Activated T-helper 1 cell treated with anti-CD3 and anti-CD28 coated beads, Interleukin-12 subunit alpha, Interleukin-12 subunit beta, Interleukin-2, Interleukin-4 antibody, amounts not matched to agents 30 ng/mL and 10 ng/mL and 1 ng/mL, durations not matched to agents 14 hours and 24 hours and 36 hours (primary cell): ENCODE measurements at places on chromosomes 5 and 9. TPM values are rescaled to one million over a fixed set of nuclear protein-coding genes. Genes with fewer than 3 reads are reported as not detected.
A peak's percentile ranks its signal among the peaks of the same experiment; 100 is the strongest.

Gene TEK
- not detected in 2 replicates for total RNA-seq

Gene PLCXD3
- total RNA-seq, result not detected in 2 replicates

Gene CAVIN4
- 0.10 TPM in 1 of 2 replicates, not detected in the other for total RNA-seq

Gene ZBED3
- 0.49 and 1.0 TPM in 2 replicates for total RNA-seq

Gene RNF224
- total RNA-seq, result 0.29 TPM in 1 of 2 replicates, not detected in the other

Gene PCDHA9
- total RNA-seq, result not detected in 2 replicates

Gene MRPL50
- 16.3 and 16.6 TPM in 2 replicates for total RNA-seq

Gene JAKMIP2
- total RNA-seq, result 1.1 TPM in 2 replicates

Gene SHOC1
- total RNA-seq, result not detected in 2 replicates

Gene OR2V1
- total RNA-seq, result not detected in 2 replicates

Gene ZFYVE16
- total RNA-seq, result 9.4 and 10.3 TPM in 2 replicates

Gene UBE2B
- 98.9 and 108 TPM in 2 replicates for total RNA-seq

Gene FOXI1
- not detected in 2 replicates for total RNA-seq

DNA sequence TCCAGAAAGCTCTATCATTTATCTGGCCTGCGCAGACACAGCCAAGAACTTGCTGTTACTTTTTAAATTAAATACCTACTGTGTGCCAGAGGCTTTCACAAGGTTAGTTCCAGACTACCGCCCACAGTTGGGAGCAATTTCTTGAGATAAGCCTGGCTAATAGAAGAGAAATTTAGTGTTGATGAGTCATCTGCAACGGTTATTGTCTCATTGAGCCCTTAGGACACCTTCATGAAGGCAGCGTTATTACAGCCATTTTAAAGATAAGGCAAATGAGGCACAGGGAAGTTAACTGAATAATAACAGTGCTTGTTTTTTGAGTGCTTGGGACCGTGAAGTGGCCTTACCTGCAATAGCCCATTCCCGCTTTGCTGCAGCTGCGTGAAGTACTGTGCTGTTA, 292.9 kb upstream of the MSX2 start:
- no peaks in the 10 kb centered on the region for H3K36me3 ChIP-seq
- no peak for DNase-seq
- no peaks in the 10 kb centered on the region for H3K4me1 ChIP-seq

GRCh38 chr5:146539973-146540372, 24.0 kb upstream of the GPR151 start:
- no peaks in the 10 kb centered on the region for H3K4me1 ChIP-seq
- H3K36me3 ChIP-seq, result no peaks in the 10 kb centered on the region
- no peak overlapping the region for H3K4me3 ChIP-seq
- H3K27ac ChIP-seq, result no peak overlapping the region

DNA sequence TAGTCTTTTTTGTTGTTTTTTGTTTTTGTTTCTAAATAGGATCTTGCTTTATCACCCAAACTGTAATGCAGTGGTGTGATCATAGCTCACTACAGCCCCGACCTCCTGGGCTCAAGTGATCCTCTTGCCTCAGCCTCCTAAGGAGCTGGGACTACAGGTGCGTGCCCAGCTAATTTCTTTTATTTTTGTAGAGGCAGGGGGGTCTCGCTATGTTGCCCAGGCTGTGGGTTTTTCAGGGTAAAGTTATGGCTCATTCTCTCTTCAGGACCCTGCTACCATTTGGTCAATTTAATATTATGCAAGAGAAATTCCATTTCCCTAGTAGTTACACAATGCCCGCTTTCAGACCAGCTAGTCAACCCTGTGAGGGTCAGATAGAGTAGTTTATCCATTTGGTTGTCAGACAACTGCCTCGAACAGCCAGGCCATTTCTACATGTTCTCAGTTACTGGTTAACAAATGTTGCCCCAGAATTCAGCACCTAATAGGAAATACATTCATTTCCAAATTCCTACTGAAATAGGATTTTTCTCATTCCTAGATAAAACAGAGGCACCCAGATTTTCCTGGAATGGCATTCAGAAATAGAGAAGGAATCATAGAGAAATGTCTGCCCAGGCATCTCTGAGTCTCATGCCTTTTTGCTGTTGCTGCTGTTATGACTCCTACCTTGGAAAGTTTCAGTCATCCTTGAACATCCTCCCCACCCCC, 6.4 kb upstream of the GLIS3 start:
- no peak for DNase-seq
- H3K4me3 ChIP-seq, result peak overlapping the region; percentile 40
- H3K36me3 ChIP-seq, result no peaks in the 10 kb centered on the region
- H3K4me1 ChIP-seq, result peaks cover 58% of the 10 kb centered on the region

DNA sequence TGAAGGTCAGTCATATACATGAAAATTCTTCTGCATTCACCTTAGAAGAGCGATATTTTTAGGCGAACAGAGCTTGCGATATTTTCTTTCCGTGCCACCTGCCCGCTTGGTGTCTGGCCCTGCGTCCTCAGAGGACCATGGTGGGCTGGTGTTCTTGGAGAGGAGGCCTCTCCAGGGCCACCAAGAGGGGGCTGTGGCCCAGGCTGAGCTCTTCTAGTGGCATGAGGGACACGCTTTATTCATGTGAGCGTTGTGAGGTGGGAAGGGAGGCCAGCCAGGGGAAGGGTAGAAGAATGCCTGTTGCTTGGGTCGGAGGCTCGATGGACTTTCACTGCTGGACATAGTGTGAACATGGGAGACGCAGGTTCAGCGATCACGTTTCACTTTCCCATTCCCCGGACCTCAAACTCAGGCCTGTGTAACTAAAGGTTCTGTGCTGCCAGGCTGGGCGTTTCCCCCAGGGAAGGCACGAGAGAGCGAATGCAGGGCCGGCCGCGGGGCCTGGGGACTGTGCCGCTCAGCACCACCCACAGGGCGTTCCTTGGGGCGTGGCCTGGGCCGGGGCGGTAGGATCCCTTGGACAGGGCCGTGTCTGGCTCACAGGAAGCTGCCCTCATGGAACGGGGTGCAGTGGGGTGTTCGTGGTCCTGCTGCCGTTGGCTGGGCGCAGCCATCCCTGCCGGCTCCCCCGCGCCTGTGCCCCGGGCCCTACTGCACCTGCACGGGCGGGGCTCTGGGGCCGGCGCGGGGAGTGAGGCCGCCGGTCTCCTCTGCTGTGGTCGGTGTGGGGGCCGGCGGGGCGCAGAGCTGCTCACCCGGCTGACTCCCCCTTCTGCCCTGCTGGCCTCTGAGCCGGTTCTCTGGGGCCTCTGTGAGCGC, 40.7 kb upstream of the CLPTM1L start:
- no peaks in the 10 kb centered on the region for H3K36me3 ChIP-seq
- peak overlapping the region; percentile 94 for H3K4me3 ChIP-seq
- peaks cover 5% of the 10 kb centered on the region for H3K27me3 ChIP-seq
- peaks cover 18% of the 10 kb centered on the region for H3K4me1 ChIP-seq
- peak overlapping the region; percentile 97 for H3K27ac ChIP-seq

GRCh38 chr5:35345222-35345621, 114.9 kb upstream of the PRLR start:
- no peak for DNase-seq
- H3K4me3 ChIP-seq, result no peak overlapping the region
- H3K36me3 ChIP-seq, result no peaks in the 10 kb centered on the region
- no peaks in the 10 kb centered on the region for H3K27me3 ChIP-seq
- H3K4me1 ChIP-seq, result no peaks in the 10 kb centered on the region

GRCh38 chr9:86298873-86299272, 16.5 kb upstream of the ISCA1 start:
- H3K4me1 ChIP-seq, result peaks cover 45% of the 10 kb centered on the region
- H3K4me3 ChIP-seq, result no peak overlapping the region
- no peak for DNase-seq
- H3K36me3 ChIP-seq, result peaks cover 60% of the 10 kb centered on the region
- no peaks in the 10 kb centered on the region for H3K27me3 ChIP-seq
- H3K27ac ChIP-seq, result no peak overlapping the region

GRCh38 chr9:121185178-121185745, 16.4 kb downstream of the RAB14 start:
- no peaks in the 10 kb centered on the region for H3K27me3 ChIP-seq
- H3K27ac ChIP-seq, result no peak overlapping the region
- peaks cover 29% of the 10 kb centered on the region for H3K36me3 ChIP-seq
- H3K4me3 ChIP-seq, result no peak overlapping the region

- no peak for DNase-seq
- H3K36me3 ChIP-seq, result no peaks in the 10 kb centered on the region
- H3K4me1 ChIP-seq, result no peaks in the 10 kb centered on the region
- no peak overlapping the region for H3K4me3 ChIP-seq
Measured at GRCh38 chr5:74136276-74136825, 504.2 kb downstream of the ENC1 start.

GRCh38 chr9:18045326-18045725, 428.6 kb upstream of the ADAMTSL1 start:
- no peak for DNase-seq
- no peaks in the 10 kb centered on the region for H3K36me3 ChIP-seq
- no peaks in the 10 kb centered on the region for H3K4me1 ChIP-seq

DNA sequence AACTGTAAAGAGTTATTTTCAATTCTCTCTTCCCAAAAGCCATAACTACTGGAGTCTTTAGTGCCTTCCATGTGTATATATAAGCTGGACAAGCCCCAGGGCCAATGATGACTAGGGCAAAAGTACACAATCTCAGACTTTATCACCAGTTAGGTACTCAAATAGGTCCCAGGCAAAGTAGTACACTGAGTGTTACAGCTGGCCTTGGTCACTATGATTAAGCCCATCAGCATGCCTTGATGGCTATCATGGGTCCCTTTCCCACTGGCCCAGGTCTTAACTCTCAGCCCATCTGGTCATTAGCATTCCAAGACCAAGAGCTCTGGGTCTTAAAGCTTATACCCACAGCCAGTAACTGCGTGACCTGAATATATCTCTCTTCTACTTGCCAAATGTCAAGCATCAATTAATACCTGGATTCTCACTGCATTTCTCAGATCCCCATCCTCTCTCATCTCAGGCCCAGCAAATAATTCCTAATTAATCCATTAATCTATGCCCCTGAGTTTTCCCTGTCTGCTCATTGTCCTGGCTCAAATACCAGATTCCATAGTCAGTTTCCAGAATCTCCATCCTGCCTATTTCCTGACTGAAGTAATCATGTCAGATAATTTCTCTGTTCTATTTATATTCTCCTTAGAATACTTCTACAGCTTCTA, 62.3 kb downstream of the NR6A1 start:
- no peak overlapping the region for H3K4me3 ChIP-seq
- no peaks in the 10 kb centered on the region for H3K36me3 ChIP-seq
- H3K4me1 ChIP-seq, result no peaks in the 10 kb centered on the region
- DNase-seq, result no peak
- peaks cover 15% of the 10 kb centered on the region for H3K27me3 ChIP-seq

DNA sequence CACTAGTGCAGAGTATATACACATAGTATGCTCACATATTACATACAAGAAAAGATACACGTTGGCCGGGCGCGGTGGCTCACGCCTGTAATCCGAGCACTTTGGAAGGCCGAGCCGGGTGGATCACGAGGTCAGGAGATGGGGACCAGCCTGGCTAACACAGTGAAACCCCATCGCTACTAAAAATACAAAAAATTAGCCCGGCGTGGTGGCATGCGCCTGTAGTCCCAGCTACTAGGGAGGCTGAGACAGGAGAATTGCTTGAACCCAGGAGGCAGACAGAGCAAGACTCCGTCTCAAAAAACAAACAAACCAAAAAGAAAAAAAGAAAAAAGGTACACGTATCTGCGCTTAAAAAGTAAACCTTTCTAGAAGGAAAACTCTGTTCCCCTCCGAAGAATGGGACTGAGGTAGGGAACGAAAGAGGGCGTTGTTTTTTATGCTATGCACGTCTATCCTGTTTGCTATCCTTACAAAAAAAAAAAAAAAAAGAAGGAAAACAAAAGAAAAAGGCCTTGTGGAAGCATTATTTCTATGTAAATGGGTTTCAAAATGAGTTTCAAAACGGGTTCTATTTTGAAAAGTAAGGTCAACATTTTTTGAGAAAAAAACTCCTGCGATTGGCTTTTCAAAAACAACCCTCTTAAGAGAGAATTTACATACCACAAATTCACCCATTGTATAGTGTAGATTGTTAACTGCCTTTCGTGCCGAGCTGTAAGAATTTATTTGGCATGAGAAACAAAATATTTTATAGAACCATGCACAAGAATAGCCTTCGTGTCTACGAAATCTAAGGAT, 1.2 kb downstream of the AK3 start:
- H3K4me3 ChIP-seq, result peak overlapping the region; percentile 89
- peaks cover 31% of the 10 kb centered on the region for H3K4me1 ChIP-seq

GRCh38 chr9:122827761-122828093, 661 bp downstream of the PDCL start:
- DNase-seq, result no peak
- peaks cover 16% of the 10 kb centered on the region for H3K36me3 ChIP-seq
- H3K4me3 ChIP-seq, result peak overlapping the region; percentile 96
- peaks cover 36% of the 10 kb centered on the region for H3K4me1 ChIP-seq

GRCh38 chr5:14009575-14009974, 65.1 kb upstream of the DNAH5 start:
- no peaks in the 10 kb centered on the region for H3K4me1 ChIP-seq
- H3K36me3 ChIP-seq, result no peaks in the 10 kb centered on the region

DNA sequence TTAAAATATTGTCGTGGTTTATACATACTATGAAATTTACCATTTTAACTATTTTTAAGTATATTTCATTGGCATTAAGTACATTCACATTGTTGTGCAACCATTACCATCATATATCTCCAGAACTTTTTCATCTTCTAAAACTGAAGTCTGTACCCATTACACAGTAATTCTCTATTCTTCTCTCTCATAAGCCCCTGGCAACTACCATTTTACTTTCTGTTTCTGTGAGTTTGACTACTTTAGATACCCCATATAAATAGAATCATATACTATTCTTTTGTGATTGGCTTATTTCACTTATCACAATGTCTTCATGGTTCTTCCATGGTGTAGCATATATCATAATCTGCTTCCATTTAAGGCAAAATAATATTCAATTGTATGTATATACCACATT, 30.3 kb downstream of the NDUFS4 start:
- H3K4me1 ChIP-seq, result peaks cover 4% of the 10 kb centered on the region
- no peak overlapping the region for H3K27ac ChIP-seq
- H3K4me3 ChIP-seq, result no peak overlapping the region
- H3K36me3 ChIP-seq, result no peaks in the 10 kb centered on the region
- H3K27me3 ChIP-seq, result no peaks in the 10 kb centered on the region

DNA sequence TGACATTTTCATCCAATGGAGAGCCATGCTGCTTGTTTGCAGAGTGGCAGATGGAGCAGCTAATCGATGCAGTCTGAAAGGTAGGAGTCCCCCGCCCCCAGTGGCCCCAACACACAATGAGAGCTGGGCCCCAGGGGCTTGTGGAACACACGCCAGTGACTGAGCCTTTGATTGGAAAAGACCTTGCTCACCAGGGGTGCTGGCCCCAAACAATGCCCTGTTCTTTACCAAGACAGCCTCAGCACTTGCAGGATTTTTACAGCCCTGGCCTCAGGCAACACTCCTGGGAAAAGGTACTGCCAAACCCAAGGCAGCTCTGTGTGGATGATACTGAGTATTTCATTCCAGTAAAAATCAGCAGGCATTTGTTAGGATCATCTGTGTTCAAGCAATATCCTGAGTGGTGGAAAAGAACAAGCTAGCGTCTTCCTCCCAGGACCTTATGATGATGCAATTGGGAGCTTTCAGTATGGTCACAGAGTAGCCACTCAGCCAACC, 276.8 kb upstream of the CLINT1 start:
- no peaks in the 10 kb centered on the region for H3K4me1 ChIP-seq
- H3K27ac ChIP-seq, result no peak overlapping the region
- no peak for DNase-seq
- peaks cover 4% of the 10 kb centered on the region for H3K27me3 ChIP-seq
